Testis (tissue), 5 donors: ENCODE measurements at places on chromosomes 13 and 19.

DNA sequence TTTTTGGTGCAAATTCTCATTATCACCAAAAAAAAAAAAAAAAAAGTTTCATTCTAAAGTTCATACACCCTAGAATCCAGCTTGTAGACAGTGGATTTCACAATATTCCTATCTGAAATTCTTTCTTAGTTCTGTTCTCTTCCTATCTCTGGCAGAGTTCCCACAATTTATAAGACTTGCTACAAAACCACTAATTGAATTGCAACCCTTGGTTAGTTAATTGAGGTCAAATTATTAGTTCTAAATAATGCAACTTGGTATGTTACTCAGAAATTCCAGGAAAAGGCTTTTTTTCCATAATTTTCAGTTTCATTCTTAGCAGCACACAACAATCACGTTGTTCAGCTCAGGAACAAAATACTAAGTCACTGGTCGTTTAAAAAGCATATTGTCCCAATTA is 58.5 kb downstream of the SPATA13 start:
- DNase-seq: no peak

DNA sequence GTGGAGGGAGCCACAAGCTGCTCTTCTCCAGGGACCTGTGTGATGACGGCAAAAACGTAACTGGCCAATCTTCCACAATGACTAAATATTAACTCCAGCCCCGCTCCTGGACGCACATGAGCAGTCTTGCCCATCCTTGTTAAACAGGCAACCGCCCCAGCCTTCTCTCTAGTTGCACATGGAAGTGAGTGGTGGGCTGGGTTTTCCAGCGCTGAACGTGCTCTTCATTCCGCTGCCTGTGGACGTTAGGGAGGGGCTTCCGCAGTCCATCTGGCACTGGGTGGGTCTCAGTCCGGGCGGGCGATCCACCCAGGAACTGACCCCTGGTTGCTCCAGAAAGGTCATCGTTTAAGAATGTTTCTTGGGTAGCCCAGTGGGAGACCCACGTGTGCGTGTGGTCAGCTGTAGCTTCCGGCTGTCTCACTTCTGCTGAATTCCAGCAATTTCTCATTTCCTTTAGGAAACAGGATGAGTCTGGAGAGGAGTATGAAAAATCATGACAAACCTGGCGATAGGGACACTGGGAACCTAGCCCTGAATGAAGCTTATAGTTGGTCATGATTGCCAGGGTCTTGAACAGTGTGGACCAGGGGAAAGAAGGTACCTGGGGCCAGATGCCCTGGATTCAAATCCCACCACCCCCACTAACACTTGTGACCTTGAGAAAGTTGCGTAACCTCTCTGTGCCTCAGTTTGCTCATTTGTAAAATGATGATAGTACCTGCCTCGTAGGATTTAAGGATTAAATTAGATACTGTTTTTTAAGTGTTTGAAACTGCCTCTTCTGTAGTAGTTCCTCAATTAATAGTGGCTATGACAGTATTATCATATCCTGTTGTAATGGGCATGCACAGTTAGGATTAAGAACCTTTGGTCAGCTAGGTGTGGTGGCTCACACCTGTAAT is 92.6 kb downstream of the SIPA1L3 start:
- DNase-seq: no peak

- DNase-seq: peak; percentile 95
Measured at GRCh38 chr19:37468961-37469777, at the start of gene ZNF570. TSS of gene ZNF570 (plus strand) at chr19:37469356. CDS start at chr19:37470355, 999 bp downstream.

DNA sequence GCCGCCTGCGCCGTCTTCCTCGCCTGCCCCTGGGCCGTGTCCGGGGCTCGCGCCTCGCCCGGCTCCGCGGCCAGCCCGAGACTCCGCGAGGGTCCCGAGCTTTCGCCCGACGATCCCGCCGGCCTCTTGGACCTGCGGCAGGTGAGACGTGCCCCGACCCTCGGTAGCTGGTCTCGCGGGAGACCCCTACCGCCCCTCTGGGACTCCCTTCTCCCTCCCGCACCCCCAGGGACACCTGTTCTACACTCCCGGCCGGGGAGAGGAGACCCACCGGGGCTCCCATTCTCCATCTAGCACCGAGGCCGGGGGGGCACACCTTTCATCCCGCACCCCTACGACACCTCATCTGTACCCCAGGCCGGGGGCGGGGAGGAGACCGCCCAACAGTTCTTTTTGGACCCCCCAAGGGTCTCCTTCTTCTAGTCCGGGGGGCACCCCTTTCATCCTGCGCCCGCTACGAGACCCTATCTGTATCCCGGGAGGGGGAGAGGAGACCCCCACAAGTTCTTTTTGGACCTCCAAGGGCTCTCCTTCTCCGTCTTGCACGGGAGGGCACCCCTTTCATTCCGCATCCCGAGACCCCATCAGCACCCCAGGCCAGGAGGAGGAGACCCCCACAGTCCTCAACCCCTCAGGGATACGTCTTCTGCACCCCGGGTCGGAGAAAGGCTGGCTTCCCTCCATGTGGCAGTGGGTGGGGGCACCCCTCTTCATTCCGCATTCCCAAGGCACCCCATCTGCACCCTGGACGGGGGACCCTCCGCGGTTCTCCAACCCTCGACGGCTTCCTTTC is 533 bp downstream of the TNFSF9 start:
- DNase-seq: no peak

GRCh38 chr13:99282264-99283231 is 24.4 kb upstream of the GPR18 start:
- DNase-seq: no peak

DNA sequence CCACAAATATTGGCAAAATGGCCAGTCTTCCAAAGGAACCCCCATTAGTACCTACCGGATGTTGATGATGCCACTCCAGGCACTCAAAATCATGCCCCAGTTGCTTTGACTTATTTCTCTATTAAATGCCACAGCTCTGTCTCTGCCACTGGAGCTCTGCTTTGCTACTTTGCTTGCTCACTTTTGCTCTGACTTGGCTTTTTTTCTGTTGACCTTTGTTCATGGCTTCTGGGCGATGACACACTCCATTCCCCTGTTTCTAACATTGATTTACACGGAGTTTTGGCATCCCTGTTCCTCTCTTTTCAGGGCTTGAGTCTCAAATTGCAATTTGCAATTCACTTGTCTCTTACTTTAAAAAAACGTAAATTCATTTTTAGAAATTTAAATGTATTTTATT is 217.1 kb upstream of the SPRY2 start:
- DNase-seq: no peak

DNA sequence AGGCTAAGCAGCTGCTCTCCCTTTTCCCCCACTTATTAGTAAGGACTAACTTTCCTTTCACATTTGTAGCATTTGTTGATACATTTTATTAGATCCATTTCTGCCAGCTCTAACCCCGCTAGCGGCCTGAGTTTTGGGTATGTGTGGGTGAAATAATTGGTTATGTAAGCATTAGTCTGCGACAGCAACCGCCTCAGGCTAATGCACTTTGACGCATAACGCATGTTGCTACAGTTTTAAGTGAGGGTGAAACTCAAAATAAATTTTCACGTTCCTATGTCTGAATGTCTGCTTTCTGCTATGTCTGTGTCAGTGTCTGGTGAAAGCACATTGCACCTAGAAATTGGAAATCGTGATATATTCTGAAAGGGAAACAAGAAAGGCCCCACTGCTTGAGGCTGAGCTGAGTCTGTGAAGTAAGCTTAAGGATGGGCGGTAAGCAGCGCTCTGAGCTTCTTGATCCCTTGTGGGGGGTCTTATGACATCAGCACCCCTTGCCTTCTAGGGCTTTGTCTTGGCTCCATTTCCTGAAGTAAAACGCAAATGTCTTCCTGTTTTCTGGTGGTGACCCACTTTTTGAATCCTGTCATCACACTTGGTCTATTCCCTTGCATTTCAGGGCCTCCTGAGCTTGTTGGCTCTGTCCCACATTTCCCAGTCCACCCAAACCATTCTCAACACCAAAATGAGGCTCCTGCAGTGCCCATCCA is 648.3 kb upstream of the ARGLU1 start:
- no peak for DNase-seq

- DNase-seq: peak; percentile 33
Measured at GRCh38 chr13:93227280-93227877, 772 bp downstream of the GPC6 start.

DNA sequence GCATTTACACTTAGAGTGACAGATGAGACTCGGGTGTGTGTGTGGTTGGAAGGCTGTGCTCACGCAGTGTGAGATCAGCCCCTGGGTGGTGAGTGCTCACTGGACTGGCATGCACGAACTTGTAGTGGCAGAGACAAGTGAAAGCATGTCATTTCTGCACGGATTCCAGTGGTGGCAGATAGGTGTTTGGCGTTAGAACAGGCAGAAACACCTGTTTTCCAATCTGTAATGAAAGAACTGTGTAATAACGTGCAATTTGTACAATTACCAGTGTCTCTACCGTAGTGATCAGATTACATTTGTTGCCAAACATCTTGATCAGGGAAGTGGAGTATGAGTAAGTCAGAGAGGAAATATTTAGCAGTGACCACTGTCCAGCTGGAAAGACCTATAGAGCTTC is 8.2 kb downstream of the LAMP1 start:
- DNase-seq: no peak

GRCh38 chr19:45899253-45899652 is 3.2 kb downstream of the MYPOP start:
- no peak for DNase-seq

DNA sequence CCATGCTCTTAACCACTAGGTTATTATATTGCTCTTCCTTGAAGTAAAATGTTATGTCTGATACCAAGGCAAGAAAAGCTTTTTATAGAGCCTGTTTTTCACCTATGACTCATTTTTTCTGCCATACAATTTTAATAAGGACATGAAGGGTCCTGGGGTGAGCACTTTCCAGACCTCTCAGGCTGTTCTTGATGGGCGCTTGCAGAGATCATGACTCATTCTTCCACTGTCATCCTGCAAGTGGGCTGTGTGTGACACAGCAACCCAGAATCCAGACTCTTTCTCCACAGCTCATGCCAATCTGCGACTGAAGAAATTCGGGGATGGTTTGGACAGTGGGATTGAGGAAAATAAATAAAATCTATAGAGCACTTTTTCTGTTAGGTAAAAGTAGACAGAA is 506.7 kb upstream of the NBEA start:
- no peak for DNase-seq

DNA sequence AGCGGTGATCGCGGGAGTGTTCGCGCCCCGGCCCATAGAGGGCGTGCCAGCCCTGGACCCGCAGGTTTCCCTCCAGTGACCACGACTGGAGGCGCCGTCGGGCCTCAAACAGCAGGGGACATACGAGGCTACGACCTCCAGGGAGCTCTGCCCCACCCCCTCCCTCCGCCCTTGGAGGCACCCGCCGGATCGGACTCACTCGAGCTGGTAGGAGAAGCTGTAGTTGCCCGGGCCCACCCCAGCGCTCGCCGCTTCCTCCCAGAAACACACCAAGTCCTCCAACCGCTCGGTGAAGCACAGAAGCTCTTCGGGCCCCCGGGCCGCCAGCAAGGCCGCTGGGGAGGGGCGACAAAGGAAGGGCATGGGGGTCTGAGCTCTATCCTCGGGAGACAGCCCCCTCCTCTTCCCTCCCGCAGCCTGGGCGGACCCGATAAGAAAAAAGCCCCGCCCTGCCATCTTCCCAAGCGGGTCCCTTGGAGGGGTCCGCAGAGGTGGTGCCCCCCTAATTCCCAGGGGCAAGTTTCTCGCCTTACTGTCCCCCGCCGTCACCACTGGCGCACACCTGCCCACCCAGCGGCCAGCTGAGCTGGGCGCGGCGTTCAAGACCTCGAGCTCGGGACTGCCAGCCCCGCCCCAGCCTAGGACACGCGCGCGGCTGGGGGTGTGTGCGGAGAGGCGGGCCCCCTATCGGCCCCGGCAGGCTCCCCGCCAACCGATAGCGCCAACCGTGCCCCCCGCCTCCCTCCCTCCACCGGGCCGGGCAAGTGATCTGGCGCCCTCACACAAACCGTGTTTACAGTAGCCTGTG is 1.0 kb downstream of the EPOR start:
- DNase-seq: peak; percentile 57

DNA sequence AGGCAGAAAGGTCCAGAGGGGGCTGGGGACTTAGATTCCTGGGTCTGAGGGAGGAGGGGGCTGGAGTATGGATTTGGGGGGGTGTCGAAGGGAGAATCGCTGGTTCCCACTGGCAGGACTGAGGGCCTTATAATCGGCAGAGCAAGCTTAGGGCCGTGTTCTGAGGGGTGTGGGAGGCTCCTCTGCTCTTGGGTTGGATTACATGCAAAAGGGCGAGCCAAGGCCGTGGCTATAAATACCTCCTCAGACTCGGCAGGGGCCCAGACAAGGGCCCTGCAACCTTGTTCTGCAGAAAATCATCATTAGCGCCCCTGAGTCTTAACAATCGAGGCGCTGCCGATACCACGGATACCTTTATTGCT is 707 bp upstream of the MAMSTR start:
- DNase-seq: no peak

DNA sequence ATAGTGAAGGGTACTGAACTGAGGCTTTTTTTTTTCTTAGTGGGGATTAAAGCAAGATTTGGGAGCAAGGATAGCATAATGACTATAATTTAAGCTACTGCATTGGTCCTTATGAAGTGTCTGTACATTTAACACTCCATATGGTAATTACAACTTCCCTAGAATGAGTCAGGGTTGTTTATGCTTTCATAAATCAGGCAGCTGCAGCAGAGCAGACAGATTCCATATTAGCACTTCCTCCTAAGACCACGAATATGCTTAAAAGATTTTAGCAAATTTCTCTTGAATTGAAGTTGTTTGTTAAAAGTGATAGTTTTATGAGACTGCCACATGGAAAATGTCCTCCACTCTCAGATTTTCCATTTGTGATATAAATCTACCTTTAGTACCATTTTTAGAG is 401.1 kb upstream of the SPRY2 start:
- no peak for DNase-seq

GRCh38 chr13:45907503-45907902 is 56.0 kb upstream of the SIAH3 start:
- no peak for DNase-seq

- DNase-seq: peak; percentile 60
Measured at GRCh38 chr19:4676955-4677731, 7.0 kb upstream of the MYDGF start.

GRCh38 chr13:91308299-91308698 is 39.2 kb upstream of the MIR17HG start:
- no peak for DNase-seq

DNA sequence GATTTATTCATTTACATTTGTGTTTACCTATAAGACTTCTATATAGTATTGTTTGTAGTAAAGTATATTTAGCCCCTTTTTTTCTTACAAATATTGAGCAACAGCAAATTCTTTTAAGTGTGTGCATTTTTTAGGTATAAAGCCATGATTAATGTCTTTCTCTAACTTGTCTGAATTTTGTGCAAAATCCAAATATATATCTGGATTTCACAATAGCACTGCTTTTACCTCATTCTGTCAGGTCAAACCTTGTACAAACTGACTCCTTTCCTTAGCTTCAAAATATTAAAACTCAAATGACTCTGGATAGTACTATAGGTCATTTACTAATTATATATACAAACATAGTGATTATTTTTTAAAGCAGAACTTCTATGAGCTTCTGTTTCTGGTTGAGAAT is 563.0 kb upstream of the SPRY2 start:
- DNase-seq: no peak

- no peak for DNase-seq
Measured at GRCh38 chr19:44765033-44765948, 12.4 kb upstream of the CBLC start.
